ENCODE measurements at places on chromosomes 5 and 9.

- no peak for DNase-seq
Measured at GRCh38 chr5:73770172-73771025, 144.4 kb downstream of the ARHGEF28 start.

GRCh38 chr9:91192381-91193086, 169.2 kb downstream of the AUH start:
- DNase-seq, result no peak

DNA sequence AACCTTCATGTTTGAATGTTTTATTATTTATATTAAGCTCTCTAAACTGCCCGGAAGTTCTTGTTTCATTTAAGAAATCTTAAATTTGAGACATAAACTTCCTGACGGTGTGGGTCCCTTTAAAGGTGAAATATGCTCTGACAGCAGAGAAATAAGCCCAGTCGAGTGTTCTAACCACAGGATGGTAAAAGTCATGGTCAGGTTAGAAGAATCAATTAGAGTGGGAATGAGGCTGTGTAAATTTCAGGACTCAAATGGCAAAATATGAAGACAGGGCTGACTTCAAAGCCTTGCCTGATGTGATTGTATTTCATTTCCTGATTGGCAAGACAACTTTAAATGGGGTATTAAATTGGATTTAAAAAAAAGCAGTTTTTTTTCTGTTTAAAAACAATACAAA, 432.9 kb upstream of the BRINP1 start:
- no peak for DNase-seq

DNA sequence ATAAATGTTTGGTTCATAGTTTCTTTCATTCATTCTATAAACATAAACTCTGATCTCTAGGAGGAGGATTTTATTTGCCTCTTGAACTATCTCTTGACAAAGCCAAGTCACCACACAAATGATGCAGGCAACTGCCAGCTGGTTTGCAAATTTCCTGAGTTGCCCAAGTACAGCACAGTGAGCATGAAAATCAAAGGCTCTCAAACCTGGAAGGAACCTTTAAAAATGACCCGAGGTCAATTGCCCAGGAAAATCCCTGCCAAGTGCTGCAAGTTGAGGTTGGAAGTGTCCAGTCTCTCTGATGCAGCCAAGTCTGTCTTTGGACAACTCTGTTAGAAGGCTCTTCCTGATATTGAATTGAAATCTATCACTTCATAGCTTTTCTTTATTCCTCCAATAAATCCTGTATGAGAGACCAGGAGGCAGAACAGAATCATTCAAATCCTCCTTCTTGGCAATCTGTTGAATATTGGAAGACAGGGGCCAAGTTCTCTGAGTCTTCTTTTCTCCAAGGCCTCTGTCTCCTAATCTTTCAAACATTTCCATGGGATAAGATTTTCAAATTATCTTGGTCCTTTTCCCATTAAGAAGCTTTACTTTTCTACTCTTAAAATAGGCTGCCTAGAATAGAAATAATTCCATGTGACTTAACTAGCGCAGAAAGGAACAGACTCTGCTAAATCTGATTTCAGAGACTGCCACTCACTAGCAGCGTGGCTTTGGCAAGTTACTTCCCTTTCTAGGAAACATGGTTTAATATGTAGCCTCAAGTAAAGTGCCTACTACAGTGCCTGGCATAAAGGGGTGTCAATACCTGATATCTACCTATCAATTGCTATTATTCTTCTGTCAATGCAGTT, 159.2 kb downstream of the SNX18 start:
- no peak for DNase-seq

DNA sequence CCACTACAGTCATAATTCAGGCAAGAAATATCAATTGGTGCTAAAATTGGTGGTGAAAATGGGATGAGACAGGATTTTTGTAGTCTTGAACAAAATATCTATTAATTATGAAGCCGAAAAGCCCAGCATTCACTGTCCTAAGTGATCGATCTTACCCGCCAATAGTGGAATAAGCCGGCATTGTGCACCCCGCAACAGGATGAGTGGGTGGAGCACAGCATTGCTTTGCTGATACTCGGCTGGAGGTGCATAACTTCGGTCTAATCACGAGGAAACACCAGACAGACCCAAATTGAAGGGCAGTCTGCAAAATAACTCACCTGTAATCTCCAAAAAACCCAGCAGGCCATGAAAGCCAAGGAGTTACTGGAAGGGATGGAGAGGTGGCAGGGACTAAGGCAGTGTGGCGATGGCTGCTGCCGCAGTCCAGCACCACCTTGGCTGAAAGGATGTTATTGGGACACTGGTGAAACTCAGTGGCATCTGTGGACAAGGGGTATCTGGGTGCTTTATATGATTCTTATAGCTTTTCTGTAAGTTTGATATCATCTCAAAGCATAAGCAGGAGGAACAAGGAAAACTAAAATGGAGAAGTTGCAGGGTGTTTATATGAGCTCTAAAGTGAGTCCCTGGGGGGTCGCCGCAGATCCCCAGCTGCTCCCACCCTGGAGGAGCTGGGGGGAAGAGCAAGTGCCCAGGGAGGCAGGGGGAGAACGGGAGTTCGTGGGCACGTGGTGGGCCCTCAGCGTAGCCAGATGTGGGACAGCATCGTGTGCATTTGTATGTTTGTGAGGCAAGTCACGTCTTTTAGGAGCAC, 45.2 kb downstream of the AHRR start:
- DNase-seq, result no peak

DNA sequence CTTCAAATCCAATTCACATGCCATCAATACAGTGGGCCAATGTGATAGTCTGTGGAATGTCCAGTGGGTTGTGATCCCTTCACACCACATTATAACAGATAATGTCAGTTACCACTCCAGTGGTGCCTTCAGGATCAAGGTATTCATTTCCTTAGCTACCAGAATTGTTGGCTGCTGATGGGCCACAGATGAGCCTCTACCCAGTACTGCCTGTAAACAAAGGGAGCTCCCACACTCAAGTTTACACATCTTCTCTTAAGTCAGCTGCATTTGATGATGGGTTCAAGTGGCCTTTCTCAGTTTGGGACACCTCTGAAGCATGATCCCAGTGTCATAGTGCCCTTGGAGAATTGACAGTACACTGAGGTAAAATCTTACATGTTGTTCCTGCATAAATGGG, 477.0 kb upstream of the CD180 start:
- no peak for DNase-seq

DNA sequence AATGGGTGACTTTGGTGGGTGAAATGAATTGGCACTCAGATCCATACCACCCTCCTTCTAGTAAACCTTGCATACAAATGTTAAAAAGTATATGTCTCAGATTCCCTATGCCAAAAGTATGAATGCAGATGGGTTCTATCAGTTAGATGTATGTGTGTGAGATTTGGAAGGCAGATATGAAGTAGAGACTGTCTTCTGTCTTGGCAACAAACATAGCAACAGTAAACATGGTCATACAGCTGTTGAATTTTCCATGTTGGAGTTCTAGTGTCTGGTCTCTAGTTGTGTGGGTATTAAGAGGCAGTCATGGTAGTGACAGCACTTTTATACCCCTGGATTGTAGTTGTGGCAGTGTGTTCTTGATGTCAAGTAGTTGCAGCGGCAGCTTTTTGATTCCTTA, 125.6 kb upstream of the PITX1 start:
- no peak for DNase-seq

GRCh38 chr5:150180241-150181026, 9.4 kb upstream of the SLC6A7 start:
- no peak for DNase-seq

DNA sequence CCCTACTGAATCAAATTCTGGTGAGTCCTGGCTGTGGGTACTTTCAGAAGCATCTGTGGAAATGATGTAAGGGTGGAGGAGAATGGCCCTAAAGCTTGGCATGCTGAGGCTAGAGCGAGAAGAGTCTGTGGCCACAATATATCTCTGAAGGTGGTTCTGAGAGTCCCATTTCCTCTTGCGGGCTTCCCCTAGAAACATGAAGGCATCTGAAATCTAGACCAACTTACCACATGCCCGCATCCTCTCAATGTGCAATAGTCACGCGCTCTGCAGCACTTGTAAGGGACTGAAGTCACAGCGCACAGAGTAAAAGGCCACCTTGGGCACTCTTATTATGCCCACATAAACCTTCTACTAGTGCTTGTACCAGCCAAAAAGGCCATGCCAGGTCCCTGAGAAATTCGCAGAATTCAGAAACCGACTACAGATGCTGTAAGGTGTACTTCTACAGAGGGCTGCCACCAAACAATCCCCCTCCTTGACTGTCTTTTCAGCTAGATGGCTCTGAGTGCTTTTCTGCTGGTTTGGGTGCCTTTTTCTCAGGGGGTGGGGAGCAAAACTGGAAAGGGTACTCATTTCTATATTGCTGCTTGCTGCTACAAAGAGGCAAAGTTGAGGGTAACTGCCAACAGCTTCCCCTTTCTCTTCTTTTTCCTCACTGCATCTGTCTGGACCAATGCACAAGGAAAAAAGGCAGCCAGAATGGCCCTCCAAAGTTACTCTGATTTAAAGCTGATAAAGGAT, 107.3 kb downstream of the ZDHHC21 start:
- no peak for DNase-seq

GRCh38 chr9:24582146-24583126, 36.7 kb upstream of the IZUMO3 start:
- no peak for DNase-seq

- DNase-seq, result no peak
Measured at GRCh38 chr5:195401-196160, 4.3 kb downstream of the LRRC14B start.

DNA sequence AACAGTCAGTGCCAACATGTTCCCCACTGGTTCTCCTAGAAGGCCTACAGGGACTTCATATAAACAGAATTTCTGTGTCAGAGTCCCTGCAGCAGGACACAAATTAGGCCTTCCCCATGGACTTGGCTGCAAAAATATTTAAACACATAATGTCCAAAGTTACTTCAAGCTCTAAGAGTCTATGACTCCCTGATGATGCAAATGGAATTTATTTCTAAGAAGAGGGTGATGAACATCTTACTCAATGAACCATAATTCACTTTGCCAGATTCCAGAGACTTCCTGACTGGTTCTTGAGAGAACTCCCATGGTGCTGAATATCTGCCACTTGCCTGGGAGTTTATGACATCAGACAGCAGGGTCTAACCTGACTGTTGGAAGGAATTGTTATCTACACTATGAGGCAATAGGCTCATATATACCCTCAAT, 32.7 kb upstream of the ADRA1B start:
- no peak for DNase-seq

DNA sequence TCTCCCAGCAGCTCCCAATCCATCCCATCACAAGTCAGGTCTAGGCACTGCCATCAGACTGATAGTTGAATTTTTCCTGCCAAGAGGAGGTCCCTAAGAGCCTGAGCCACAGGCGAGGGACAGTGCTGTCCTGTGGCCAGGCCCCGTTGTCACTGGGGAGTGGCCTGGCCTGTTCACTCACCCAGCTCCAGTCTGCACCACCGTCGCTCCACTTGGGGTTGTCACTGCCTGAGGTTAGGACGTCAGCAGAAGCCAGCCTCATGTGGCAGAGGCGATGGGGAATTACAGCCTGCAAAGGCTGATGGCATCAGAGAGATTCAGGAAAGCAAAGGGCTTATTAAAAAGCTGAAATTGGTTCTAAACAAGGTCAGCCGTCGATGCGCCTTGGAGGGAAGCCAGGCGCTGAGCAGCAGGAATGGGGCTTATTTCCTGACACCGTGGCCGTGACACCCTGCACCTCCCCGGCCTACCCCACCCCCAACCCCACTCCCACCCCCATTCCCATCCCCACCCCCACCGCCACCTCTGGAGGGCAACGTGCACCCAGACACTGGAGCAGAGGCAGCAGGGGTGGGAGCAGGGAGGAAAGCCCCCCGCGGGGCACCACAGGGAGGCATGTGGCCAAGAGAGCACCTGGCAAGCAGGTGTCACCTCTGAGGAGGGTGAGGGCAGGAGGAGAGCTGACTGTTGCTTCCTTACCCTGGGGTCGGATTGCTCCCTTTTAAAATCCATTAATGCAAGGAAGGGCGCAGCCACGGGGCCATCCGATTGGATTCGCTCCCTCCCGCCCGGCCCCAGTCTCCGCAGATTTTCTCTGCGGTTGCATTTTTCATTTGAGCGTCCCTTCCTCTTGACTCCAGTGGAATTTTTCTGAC, 3.1 kb upstream of the DBH start:
- no peak for DNase-seq

- no peak for DNase-seq
Measured at GRCh38 chr5:98455665-98456064, 317.8 kb upstream of the RGMB start.

- no peak for DNase-seq
Measured at GRCh38 chr5:37424441-37424840, 45.3 kb downstream of the WDR70 start.

GRCh38 chr5:139453683-139454567, 8.6 kb downstream of the ECSCR start:
- no peak for DNase-seq

- no peak for DNase-seq
Measured at GRCh38 chr5:42021923-42022322, 96.8 kb downstream of the FBXO4 start.

Data from stimulated activated CD4-positive, alpha-beta T cell treated with anti-CD3 and anti-CD28 coated beads, Interleukin-1b, Interleukin-23, amount 100 ng/mL, for 24 hours (primary cell).